ENCODE measurements at places on chromosomes 12 and 14.

- DNase-seq, result no peak
Measured at GRCh38 chr12:32983968-32984367, 87.4 kb upstream of the PKP2 start.

DNA sequence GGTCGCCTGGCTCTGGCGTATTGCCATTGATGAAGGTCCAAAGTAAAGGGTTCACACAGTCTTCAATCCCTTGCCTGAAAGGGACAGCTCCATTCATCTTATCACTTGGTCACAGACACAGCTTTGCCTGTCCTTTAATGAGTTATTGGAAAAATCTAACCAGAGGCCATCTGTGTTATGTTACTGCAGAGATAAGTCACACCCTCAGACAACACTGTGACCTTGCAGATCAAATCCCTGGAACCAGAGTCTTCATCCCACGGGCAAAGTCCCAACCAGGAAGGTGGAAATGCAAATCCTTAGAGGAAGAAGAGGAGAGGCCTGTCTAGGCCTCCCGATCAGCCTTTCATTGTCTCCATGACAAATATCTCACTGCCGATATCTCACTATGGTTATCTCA, 68.3 kb upstream of the SCN8A start:
- DNase-seq, result no peak

GRCh38 chr12:81968421-81968820, 209.3 kb upstream of the PPFIA2 start:
- no peak for DNase-seq

DNA sequence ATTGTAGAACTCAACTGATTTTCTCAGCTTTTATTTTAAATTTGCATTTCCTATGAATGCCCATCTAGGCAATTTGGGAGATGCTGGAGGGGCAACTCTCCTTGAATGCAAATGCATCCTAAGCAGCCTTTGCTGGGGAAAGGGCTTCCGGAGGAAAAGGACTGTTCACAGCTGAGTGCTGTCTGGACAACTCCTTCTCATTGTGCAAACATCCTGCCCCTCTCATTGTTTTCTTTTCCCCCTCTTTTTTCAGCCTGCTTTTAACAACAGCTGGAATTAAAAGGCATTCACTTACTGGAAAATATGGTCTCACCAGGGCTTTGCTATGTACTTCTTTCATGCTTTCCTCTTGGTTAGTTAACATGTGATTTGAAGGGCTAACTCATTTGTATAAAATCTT, 397.8 kb downstream of the FUT8 start:
- no peak for DNase-seq

- peak; percentile 8 for DNase-seq
Measured at GRCh38 chr12:77494296-77494695, 336.4 kb upstream of the NAV3 start.

- peak; percentile 97 for DNase-seq
Measured at GRCh38 chr12:75954041-75954440, 77.5 kb downstream of the PHLDA1 start.

DNA sequence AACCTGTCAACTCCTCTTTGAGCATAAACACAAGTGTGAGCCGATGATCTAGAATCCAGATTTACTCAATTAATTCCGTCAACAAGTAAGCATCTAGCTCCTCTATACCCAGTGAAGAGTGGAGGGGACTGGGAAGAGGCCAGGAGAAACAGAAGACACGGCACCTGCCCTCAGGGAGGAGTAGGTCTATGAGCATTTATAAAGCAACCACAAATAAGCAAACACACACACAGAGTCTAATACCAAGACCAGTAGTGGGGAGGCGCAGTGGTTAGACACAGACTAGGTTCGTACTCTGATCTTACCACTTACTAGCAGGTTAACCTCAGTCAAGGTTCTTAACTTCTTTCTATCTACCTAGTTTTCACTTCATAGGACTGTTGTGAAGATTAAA, 5.9 kb upstream of the FOXN3 start:
- DNase-seq, result no peak

DNA sequence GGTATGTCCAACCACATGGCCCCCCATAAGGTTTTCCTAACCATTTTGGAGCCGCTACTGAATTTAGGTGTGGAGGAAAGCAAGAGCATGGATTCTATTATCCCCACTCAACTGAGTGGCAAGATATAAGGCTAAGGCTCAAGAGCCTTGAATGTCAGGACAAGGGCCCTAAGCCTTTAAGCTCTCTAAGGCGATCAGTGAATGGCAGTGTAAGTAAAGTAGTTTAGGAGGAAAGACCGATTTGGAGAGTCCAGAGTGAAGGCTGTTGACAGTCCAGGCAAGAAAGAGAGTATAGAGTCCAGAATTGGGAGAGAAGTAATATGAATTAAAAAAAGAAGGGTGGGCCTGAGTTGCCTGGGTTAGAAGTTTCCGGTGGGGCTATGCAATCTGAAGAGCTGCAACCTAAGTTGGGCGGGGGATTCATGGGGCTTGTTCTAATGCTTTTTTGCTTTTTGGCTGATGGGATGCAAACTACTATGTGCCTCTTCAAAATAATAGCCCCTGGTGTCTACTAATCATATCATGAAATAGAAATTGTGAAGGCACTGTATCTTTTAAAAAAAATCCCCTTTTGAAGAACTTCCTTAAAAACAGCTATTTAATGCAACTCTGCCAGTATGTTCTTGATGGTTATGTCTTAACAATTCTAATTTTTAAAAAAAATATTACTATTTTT, at the start of gene SPIC:
TSS of gene SPIC (plus strand) at position 626 of the 676 bp plus-strand sequence. CDS start 1,569 bp downstream, outside the sequence.
- DNase-seq, result no peak

DNA sequence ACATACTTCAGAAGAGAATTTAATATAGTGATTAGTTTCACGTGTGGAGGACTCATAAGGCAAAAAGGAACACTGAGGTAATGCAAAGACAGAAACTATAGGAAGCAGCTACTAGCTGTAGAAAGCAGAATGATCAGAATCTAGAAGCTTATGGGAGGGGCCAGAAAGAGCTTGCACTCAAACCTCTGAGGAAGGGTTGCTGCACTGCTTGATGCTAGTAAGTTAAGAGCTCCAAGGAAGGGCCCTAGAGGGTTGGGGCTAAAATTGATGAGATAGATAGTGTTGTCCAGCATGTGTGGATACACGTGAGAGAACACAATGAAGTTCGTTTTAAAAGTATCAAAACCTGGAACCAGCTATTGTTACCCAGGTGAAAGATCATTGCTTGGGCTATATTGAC, 311.1 kb downstream of the SLC6A15 start:
- DNase-seq, result no peak

DNA sequence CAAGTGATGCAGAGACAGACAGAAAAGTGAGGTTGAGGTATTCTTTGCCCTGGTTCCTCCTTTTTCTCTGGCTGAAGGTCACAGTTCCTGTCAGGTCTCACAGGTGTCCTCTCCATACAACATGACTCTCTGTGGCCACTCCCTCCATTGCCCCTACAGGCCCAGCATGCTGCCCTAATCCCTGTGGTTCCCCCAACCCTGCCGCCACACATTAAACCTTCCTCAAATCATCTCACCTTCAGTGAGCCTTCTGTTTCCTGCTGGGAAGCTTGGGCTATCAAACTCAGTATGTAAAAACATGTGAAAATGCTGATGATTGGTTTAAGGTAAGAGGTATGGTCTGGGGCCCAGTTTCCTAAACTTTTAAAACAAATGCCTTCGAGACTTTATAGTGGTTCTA, 159.0 kb upstream of the E2F7 start:
- no peak for DNase-seq

GRCh38 chr14:105941226-105942166, 415.1 kb downstream of the TMEM121 start:
- no peak for DNase-seq

DNA sequence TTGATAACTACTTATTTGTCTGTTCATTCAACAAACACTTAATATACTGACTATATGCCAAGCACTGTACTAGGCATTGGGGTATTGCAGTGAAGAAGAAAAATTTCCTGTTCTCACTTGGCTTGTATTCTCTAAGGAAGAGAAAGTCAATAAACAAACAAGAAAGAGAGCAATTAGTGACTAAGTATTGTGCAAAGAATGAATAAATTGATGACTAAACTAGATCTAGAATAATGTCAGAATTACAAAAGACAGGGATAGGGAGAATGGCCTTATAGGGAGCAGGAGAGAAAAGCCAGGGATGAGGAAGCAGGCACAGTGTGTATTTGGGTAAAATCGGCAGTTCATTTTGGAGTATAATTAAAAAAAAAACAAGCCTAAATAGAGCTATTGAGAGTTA, 4.2 kb upstream of the LIN7A start:
- DNase-seq, result peak; percentile 38

GRCh38 chr12:128930606-128931005, 77.3 kb downstream of the GLT1D1 start:
- DNase-seq, result no peak

DNA sequence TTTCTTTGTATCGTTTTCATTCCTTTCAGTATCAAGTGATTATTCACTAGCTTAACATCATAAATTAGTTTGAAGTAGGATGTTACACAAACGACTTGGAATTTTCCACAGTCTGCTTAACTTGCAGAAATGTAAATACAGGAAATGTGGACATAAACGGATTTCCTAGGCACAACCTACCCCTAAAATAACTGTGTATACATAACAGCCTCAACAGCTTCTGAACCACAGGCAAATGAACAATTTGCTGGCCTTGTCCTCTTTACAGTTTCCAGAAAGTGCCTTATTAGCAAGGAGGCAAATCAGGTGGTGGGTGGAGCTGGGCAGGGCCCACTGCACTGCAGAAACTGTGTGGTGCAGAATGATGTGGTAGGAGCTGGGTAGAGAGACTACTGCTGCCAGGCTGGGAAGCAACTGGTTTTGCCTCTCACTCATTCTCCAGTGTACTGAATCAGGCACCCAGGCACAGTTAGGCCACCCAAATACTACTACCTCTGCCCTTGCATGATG, 14.1 kb downstream of the DRAM1 start:
- DNase-seq, result peak; percentile 72

DNA sequence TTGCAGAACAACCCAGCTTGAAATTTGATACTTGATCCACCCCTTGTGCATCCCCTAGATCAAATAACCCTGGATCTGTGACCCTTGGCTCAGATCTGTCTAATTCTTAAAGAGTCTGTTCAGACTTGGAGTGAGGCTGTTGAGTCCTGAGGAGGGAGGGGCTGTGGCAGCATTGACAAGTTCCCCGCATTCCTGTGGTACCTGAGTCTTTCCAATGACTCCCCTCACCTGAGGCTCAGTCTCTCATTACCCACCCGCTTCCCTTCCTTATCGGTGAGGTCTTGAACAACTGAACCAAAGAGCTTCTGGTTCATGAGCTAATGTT, 16.1 kb upstream of the HDAC7 start:
- DNase-seq, result no peak

GRCh38 chr12:32010631-32011336, 51.6 kb downstream of the RESF1 start:
- no peak for DNase-seq

DNA sequence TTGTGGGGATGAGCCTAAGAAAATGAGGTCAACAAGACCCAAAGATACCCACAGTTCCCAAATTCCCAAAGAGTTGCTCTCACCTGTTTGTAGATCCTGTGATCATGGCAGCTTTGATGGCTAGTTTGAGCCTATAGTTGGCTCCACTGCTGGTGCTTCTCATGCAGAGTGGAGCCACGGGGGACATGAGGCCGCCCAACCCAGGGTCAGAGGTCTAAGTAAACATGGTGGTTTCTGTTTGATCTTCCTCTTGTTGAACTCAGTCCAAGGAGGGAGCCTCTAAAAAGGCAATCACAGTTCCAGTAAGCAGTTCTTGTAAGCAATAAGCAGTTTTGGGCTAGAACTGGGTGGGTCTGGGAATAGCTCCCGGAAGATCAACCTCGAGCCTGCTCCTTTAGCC, 125.6 kb upstream of the DHRS4 start:
- DNase-seq, result no peak

GRCh38 chr12:58367041-58367440, 425.7 kb downstream of the ATP23 start:
- DNase-seq, result no peak

- DNase-seq, result no peak
Measured at GRCh38 chr12:19872621-19873540, 433.6 kb downstream of the AEBP2 start.

- DNase-seq, result peak; percentile 80
Measured at GRCh38 chr14:50396631-50397389, at the start of gene CDKL1. TSS of gene CDKL1 (minus strand) at chr14:50396881. CDS start at chr14:50395868, 1,013 bp downstream.

DNA sequence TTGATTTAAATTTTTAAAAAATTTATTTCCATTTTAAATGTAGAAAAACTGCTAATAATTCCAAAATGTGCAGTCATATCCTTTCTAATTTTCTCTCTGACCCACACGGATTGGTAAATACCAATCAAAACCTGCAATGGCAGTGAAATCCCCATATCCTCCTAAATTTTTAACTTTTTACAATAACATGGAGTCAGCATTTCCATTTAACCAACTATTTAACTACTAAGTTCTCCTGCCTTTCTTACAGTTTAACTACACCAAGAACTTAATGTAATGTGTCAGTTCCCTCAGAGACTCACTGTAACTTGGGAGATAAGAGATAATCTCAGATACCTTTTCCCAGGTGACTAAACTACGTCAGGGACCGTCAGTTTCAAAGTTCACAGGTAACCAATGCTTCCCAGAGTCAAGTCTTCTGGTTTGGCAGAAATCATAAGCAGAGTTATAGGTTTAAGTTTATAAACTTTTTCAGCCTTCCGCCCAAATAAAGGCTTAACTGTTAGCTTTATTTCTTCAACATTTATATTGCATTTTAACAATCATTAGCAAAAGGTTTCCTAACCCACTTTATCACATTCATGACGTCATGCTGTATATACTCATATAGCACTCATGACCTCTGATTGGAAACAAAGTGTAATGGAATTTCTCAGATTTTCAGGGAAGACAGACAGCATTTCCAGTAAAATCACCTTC, 7.6 kb downstream of the KRAS start:
- DNase-seq, result peak; percentile 28

DNA sequence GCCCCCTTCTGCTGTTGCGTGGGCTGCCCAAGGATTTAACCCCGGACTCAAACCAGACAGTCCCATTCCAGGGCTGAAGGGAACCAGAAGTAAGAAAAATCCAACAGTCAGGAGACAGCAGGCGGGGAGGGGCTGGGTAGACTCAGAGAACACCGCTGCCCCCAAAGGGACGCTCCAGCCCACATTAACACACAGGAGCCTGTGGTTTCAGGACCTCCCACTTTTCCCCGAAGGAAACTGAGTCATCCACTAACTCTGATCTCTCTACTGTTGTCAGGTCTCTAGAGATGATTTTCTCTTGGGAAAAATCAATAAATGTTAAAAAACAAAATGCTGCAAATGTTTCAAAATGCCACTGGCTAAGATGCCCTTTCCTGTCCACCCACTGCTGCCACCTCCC, 41.6 kb downstream of the FBXO21 start:
- no peak for DNase-seq

DNA sequence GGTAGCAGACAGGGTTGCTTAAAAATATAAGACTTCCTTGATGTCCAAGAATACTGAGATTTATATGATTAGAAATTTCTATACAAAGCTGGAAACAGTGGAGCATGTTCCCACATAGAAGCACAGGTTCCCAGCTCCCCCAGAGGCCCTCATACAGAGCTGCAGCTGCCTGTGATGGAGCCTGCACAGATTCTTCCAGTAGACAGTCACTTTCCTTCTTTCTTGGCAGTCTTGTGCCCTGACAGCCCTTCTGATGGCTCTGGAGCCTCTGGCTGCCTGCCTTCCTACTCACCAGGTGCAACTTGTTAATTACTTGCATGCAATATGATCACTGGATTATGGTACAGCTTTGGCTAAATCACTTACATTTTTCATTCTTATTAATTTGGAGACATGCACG, 44.4 kb downstream of the BICD1 start:
- no peak for DNase-seq

Measured in fibroblast of lung (primary cell).